Dorsolateral prefrontal cortex (tissue), 122 donors: ENCODE measurements at places on chromosomes 13 and 19. TPM values are rescaled to one million over a fixed set of nuclear protein-coding genes. Genes with fewer than 3 reads are reported as not detected.
A peak's percentile ranks its signal among the peaks of the same experiment; 100 is the strongest.

ACER1 gene
- not detected for total RNA-seq

GRCh38 chr13:52348983-52349780, 56.8 kb downstream of the THSD1 start:
- no peak for DNase-seq

TNFRSF19 gene
- 3.0 TPM for total RNA-seq

MIPEP gene
- 11.6 TPM for total RNA-seq

DNA sequence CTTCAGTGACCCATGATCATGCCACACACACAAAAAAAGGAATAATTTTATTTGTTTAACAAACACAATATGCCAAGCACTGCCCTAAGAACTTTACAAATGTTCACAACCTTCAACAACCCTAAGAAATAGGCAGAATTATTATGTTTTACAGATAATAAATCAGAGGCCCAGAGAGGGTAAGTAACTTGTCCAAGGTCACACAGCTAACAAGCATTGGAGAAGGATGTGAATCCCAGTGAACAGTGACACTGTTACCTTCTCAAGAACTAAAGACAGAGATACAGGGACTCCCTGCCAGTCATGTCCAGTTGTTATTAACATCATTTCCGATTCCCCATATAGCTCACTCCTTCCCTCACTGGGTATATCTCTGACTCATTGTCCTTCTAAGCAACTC, 13.6 kb downstream of the CEACAM20 start:
- DNase-seq, result no peak

DNA sequence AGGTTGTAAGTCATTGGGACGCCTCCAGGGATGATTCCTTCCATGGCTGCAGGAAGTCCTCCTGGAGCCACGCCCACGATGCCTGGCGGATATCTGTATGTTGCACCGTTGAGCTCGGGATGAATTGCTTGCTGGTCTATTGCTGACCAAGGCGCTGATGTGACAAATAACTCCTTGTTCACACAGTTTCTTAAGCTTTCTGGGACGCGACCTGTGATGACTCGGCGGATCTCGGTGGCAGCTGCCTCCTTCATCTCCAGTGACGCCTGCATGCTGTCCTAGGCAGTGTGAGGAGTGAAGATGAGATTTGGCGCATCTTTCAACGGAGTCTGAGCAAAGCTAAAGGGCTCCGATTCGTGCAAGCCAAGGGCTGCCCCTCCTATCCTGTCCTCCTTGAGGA, 7.6 kb upstream of the ZNF566 start:
- DNase-seq, result no peak

MYCBP2 gene
- total RNA-seq, result 271 TPM

- DNase-seq, result no peak
Measured at GRCh38 chr19:47429140-47429793, 9.9 kb upstream of the MEIS3 start.

GRCh38 chr13:96003304-96003703, 49.9 kb downstream of the UGGT2 start:
- no peak for DNase-seq

DEDD2 gene
- 37.5 TPM for total RNA-seq

- peak; percentile 15 for DNase-seq
Measured at GRCh38 chr13:75357576-75358289, 124.2 kb downstream of the TBC1D4 start.

DNA sequence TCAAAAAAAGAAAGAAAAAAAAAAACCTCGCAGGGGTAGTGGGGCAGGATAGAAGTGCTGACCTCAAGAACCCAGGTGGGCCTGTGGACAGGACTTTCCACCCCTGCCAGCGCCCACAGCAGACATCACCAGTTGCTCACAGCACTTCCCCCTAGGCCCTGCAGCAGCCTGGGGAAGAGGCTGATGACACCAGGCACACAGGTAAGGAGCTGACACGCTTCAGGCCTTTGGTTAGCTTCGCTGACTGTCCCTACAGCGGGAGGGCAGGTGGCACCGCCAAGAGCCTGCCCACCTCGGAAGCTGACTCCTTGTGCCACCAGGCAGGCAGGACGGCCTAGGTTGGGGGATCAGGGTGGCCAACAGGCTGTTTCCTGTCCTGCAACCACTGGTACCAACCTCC, 8.9 kb downstream of the LONP1 start:
- DNase-seq, result no peak

DNA sequence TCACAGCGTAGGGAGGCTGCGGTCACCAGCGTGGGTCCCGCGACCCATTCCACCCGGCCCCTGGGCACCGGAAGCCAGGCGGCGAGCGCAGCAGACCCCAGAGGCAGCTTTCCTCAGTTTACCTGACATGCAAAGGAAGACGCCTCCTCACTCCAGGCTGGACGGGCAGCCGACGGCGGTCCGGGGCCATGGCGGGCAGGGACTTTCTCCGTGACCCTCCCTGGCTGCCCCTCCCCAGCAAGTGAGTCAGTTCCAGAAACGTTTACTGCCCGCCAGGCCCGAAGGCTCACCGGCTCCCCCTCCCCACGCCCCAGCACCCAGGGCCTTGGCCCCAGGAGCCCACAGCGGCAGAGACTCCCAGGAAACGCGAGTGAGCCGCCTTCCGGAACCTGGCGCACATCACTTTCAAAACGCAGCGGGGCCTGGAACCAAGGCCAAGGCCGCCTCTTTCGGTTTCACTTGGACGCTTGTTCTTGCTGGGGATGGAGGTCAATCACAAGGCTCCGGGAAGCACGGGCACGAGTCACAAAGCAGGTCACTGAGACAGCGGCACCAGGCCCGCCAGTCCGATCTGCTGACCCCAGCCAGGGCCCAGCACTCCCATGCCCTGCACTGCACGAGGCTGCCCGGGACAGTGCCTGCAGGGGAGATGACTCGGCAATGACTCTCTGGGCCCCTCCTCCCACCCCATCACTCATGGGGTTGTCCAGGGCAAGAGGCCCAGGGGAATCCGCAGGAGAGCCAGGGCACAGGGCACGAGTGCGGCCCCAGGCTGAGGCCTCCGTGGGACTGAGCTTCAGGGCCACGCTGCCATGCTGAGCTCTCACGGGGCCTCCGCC, 5.3 kb downstream of the SBNO2 start:
- DNase-seq, result no peak

GRCh38 chr19:4415352-4415751, 12.9 kb downstream of the CHAF1A start:
- DNase-seq, result peak; percentile 63

CD33 gene
- 9.6 TPM for total RNA-seq

PAF1 gene
- total RNA-seq, result 45.4 TPM

FBXO17 gene
- total RNA-seq, result 16.0 TPM

GRCh38 chr19:19485161-19485997, 30.0 kb downstream of the TSSK6 start:
- DNase-seq, result no peak

DNA sequence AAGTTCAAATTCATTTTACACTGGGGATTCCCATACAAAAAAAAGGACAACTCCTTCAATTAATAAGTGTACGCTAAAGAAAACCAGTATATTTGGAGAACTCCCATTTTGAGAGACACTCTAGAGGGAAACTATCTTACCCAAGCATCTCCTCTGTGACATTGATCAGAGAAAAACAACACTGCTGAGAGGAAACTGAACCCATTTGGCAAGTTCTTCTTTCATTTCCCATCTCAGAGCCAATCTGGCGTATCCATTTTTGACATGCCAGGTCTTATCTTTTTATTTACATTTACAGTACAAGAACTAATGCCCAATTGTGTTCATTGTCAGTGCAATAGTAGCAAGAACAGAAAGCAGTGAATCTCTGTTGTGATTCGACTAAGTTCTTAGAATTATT, 30.1 kb downstream of the LIG4 start:
- DNase-seq, result no peak

DNA sequence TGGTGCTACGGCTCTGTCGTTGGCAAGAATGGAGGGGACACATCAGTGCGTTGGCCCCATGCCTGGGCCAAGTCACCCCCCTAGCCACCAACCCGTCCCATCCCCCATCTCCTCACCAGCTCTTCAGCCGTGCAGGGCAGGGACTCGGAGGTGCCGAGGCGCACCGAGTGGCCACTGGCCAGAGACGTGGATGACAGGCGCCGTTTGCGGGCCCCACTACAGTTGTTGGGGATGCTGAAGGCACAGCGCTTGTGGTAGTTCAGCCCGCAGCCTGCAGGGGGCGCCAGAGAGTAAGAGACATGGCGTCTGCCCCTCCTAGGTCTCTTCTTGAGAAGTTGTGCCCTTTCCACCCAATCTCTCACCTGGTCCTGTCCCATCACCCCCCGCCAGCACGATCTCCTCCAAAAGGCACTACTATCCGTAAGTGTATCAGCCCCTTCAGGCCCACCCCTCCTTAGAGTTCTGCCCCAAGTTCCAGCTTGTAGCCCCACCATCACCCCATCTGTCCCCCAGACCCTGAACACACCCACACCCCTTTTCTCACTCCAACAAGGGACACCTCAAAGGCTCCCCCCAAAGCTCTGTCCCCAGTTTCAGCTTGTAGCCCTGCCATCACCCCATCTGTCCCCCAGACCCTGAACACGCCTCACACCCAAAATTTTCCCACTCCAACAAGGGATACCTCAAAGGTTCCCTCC, 12.4 kb downstream of the PRKD2 start:
- DNase-seq, result no peak

DNA sequence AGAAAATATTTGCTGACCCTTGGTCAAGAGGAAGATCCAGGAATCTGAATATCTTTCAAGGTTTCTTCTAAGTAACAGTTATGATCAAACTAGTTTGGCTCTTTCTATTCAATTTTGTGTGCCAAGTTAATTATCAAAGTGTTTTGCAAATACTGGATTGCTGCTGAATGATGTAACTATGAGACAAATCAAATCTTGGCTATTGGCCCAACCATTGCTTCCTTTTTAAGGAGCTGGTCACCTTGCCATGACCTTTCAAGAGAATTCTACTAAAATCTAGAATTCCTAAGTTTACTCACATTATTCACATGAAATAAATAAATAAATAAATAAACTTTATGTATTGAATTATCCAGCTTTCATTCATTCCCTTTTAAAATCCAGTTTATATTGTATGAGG, 371.8 kb downstream of the SLITRK6 start:
- no peak for DNase-seq

DNA sequence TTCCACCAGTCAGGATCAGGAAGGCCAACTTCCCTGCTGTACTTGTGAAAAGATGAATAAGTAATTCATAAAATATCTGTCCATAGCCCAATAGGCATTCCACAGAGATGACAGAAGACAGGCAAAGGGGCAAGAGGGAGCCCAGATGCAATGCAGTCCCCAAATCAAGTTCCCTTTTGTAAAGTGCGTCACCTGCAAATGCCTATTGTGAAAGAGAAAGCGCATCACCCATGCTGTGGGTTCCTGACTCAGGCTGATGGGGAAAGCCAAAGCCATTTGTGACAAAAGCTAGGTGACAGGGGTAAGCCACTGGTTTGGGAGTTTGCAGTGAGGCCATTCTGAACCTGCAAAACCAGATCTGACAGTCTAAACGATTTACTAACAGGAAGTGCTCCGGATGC, 157.5 kb upstream of the ZNF536 start:
- DNase-seq, result no peak

DNA sequence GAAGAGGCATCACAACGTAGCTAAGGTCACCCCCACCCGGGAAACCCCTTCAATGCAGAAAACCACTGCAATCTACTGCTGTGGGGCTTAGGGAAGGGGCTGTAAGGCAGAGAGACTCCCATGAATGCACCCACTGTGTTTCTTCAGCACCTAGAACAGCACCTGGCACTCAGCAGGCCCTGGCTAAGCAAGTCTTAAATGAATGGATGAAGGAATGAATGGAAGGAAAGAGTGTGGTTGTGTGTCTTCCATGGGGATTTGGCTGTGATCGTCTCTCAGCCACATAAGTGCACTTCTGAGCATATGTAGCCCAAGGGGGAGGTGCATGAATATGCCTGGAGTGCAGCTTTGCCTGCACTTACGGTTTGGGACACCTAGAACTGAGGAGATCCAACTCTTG, 2.9 kb downstream of the CCDC159 start:
- DNase-seq, result no peak

GRCh38 chr19:48614436-48615230, at the start of gene FAM83E:
Gene FAM83E (minus strand): TSS chr19:48615076. CDS start chr19:48613372, 1,704 bp downstream.
- DNase-seq, result no peak

NACC1 gene
- total RNA-seq, result 76.6 TPM

DNA sequence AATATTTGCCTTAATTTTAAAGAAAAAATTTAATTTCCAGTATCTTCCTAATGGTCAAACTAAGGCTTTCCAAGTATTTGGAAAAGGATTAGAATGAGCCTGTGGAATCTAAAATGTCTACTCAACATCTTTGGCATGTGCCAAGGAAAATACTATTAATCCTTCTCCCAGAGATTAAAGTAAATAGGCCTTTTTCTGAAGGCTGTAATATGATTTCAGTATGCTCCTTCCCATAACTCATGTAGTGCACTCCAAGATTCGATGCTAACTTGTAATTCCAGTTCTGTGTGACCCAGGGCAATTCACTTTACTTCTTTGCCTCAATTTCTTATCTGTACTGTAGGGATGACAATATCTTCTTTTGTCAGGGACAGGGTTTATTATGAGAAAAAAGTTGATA, 196.9 kb downstream of the ZIC5 start:
- DNase-seq, result no peak

SHFL gene
- 47.2 TPM for total RNA-seq

- no peak for DNase-seq
Measured at GRCh38 chr13:79237981-79238380, 168.1 kb downstream of the RBM26 start.

DNA sequence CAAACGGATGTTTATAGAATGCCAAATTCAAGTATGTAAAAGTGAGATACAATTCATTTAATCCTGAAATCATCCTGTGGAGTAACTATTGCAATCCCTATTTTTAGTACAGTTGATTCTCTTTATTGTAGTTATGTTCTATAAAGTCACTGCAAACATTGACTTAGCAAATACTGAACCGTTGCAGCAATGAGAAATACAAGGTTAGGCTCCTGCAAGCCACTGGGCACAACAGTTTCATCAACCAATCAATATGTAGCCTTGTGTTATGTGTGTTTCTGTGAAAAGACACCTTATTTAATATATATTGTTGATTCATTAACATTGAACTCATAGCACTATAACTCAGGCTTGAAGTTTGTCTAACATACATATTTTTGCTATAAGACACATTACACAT, 174.4 kb downstream of the DCT start:
- DNase-seq, result no peak

NLRP7 gene
- total RNA-seq, result not detected

SRRM5 gene
- 1.7 TPM for total RNA-seq

GRCh38 chr13:95300625-95301182, 547 bp downstream of the ABCC4 start:
- DNase-seq, result peak; percentile 46

EBPL gene
- total RNA-seq, result 16.6 TPM

FAM216B gene
- 0.16 TPM for total RNA-seq

GRCh38 chr13:113184568-113185440, 23.7 kb downstream of the PCID2 start:
- DNase-seq, result no peak
